Stimulated activated CD4-positive, alpha-beta T cell treated with anti-CD3 and anti-CD28 coated beads, Interleukin-1b, Interleukin-23, amount 100 ng/mL, for 1 hour (primary cell): ENCODE measurements at places on chromosomes 5 and 9.

- DNase-seq: no peak
Observed at GRCh38 chr5:29995154-29995553, 1198.3 kb upstream of the CDH6 start.

DNA sequence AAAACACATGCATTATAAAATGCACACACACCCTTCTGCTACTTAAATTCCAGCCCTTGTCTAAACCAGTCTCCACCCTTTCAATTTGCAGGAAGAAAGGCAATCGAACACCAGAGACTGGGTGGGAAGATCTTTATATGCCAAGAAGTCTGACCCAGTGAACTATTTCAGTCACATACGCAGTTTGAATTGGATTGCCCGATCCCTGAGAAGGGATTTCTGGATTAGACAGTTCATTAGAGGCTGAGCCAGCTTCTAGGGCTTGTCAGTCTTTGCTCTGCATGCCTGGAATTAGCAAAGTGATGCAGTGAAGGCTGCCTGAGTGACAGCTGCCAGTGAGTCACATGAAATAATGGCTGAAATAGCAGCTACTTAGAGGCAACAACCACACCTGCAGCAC, 159.9 kb downstream of the PPP2R2B start:
- DNase-seq: no peak

- no peak for DNase-seq
Observed at GRCh38 chr5:158796812-158797497, 302.8 kb downstream of the EBF1 start.

- DNase-seq: no peak
Observed at GRCh38 chr5:146151970-146152369, 30.5 kb downstream of the LARS1 start.

DNA sequence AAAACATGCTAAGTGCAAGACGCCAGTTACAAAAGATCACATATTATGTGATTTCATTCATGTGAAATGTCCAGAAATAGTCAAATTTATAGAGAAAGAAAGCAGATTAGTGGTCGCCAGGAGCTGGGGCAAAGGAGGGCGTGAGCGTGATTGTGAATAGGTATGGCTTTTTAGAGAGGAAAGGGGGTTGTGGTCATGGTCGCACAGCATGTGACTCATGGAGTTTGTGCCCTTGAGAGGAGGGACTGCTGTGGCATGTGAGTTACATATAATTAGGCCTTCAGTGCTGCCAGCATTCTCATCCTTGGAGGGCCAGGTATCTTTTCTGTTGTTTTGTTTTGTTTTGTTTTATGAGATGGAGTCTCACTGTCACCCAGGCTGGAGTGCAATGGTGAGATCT, 21.2 kb upstream of the MARCHF6 start:
- DNase-seq: no peak

DNA sequence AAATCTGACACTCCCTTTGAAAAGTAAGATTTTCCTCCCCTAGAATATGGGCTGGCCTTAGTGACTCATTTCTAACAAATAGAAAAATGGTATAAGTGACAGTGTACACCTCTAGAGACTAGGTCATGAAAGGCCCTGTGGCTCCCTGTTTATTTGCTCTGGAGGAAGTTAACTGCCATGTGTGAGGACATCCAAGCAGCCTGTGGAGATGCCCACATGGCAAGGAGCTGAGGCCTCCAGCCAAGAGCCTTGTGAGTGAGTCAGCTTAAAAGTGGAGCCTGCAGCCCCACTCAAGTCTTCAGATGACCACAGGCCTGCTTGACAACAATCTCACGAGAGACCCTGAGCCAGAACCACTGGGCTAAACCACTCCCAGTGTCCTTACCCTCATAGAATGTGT, 128.1 kb upstream of the LHFPL2 start:
- DNase-seq: no peak

- DNase-seq: no peak
Observed at GRCh38 chr9:121670431-121670830, 19.0 kb downstream of the DAB2IP start.

DNA sequence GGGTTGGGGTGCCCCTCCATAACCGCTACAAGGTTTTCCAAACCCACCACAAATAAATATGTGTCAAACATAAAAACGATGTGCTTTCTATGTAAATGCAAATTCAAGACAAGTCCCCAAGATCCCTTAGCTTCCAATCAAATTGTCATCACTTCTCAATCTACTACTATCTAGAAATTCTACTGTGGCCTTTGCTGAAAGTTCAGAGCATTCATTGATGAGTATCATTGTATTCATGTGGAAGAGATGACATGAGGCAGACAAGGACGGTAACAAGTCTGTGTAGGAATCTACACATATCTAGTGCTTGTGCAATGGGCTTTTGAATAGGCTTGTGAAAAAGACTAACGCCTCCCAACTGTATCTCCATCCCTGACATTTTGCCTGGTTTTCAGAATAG, 524.6 kb downstream of the PDE4D start:
- no peak for DNase-seq

GRCh38 chr9:129823542-129823934, 398 bp downstream of the TOR1A start:
- DNase-seq: no peak

DNA sequence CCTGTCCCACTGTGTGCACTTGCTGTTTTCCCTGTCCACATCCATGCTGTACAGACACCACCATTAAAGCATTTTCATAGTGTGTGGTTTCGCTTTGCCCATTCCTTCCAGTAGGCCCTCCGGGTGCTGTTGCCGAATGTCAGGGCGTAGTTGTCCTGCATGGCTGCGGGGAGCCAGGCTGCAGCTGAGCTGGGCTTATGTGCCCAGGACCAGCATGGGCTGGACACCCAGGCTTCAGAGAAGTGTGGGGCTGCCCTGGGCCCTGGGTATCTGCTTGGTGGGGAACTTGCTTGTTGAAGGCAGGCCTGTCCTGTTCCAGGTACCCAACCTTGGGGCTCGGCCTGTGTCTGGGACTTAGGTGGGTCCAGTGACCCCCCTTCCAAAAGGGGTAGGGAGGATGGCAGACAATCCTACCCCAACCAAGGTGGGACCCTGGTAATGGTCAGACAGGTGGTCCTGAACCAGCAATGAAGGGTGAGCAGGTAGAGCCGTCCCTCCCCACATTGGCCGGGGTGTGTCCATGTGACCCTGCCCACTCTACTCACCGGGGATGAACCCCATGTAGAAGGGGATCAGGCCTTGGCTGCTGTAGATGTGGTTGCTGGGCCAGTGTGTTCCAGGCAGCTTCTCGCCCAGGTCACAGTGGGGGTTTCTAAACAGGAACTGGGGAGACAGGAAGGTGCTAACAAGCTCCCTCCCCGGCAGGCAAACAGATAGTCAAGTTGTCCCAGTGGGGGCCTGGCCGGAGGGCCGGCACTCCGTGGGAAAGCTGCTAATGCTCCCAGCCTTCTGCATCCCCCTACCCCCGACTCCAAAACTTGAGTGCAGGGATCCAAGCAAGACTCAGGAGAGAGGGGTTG, 2.8 kb downstream of the TUBB4B start:
- DNase-seq: no peak

DNA sequence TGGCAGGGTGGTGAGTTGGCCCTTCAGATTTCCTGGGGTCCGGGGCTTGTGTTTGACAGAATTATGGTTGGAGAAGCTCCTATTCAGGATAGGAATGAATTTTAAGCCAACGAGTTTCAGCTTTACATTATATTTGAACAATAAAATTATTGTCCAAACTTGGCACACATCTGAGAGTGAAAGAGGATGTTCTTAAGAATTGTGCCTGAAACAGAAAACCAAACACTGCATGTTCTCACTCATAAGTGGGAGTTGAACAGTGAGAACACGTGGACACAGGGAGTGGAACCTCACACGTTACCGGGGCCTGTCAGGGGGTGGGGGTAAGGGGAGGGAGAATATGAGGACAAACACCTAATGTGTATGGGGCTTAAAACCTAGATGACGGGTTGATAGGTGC, 111.8 kb upstream of the ACTBL2 start:
- no peak for DNase-seq

DNA sequence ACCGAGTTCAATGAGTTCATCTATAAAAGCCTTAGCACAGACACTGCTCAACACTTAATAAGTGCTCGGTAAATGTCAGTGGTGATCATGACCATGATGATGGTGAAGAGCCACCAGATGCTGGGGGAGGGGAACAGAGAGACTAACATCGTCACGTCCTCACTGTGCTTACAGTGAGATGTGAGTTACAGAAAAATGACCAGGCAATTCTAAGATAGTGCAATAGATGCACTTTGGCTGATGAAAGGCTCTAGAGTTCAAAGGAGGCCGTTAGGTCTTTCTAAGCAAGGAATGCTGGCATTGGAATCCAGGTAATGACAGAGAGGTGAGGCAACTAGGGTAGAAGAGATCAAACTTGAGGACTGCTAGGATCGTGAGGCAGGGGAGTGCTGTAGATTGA, 36.7 kb downstream of the ARL15 start:
- no peak for DNase-seq

- no peak for DNase-seq
Observed at GRCh38 chr5:158911693-158912363, 187.9 kb downstream of the EBF1 start.

GRCh38 chr5:116387738-116388137, 186.9 kb downstream of the SEMA6A start:
- DNase-seq: no peak

GRCh38 chr5:127425037-127425436, 92.4 kb upstream of the PRRC1 start:
- no peak for DNase-seq

DNA sequence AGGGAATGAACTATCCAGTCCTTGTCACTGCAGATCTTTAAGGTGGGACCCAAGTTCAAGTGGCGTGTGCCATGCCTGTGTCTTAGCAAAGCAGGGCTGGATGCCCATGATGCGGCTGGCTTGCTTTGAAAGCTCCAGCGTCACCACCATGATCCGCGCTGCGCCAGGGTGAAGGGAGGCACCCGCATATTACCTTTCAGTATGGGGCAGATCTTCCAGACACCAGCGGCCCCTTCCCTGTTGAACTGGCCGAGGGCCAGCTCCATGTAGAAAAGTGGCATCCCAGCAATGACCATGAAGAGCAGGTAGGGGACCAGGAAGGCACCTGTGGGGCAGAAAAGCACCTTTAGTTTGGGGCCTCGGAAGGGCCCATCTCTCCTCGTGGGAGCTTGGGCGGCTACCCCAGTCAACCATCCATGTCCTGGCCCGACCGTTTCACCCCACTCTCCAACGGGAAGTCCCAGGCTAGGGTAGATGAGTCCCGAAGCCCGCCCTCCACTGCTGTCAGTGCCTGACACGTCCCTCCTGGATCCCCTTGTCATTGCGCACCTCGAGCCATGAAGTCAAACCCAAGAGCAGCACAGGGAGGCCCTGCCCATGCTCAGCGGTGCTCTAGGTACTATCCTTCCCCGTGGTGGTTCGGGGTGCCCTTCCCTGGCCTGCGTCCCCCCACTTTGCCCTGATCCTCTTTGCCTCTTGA, 3.9 kb downstream of the SLC6A3 start:
- no peak for DNase-seq

GRCh38 chr9:87427851-87428506, 69.7 kb upstream of the DAPK1 start:
- DNase-seq: no peak

DNA sequence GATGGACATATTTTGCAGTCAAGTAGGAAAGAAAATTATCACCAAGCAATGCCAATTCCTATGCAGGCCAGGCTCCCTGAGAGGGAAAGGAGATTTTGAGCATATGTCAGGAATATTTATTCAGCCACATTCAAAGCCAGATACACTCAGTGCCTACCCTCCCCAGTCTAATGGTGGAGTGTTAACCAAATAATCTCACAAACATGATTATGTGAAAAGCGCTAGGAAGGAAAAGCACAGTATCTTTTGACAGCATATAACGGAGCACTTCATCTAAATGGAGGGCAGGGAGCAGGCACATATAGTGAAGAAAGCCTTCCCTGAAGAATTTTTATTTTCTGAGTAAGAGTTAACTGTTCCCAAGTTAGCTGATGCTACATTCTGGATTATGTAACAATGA, 80.3 kb upstream of the SLC30A5 start:
- no peak for DNase-seq

- no peak for DNase-seq
Observed at GRCh38 chr5:32096891-32097595, 77.1 kb downstream of the GOLPH3 start.

DNA sequence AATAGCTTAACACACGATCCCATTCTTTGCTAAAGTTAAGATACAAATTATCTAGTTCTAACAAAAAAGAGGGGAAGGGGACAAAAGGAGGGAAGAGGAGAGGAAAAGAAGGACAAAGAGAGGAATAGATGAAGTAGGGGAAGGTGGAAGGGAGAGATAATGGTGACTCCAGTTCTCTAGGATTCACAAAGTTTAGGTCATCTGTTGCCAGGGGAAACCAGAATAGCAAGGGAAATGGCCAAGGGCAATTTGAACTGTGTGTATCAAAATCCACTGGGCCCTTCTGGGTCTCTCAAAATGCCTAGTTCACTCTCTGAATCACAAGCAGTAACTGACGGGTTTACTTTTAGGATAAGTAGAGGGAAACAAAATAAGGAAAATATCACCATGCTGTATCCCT, 7.6 kb downstream of the SLC24A2 start:
- DNase-seq: no peak

- no peak for DNase-seq
Observed at GRCh38 chr9:136249877-136250559, 4.4 kb upstream of the QSOX2 start.

DNA sequence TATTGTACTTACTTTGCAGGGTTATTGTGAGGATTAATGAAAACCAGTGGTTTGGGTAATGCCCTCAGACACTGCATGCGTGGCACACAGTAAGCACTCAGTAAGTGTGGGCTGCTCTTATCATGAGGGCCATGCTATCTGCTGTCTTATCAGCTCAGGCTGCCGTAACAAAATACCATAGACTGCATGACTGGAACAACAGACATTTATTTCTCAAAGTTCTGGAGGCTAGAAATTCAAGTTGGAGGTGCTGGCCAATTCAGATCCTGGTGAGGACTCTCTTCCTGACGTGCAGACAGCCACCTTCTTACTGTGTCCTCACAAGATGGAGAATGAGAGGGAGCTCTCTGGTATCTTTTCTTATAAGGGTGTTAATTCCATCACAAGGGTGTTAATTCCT, 23.9 kb upstream of the SH3PXD2B start:
- no peak for DNase-seq

DNA sequence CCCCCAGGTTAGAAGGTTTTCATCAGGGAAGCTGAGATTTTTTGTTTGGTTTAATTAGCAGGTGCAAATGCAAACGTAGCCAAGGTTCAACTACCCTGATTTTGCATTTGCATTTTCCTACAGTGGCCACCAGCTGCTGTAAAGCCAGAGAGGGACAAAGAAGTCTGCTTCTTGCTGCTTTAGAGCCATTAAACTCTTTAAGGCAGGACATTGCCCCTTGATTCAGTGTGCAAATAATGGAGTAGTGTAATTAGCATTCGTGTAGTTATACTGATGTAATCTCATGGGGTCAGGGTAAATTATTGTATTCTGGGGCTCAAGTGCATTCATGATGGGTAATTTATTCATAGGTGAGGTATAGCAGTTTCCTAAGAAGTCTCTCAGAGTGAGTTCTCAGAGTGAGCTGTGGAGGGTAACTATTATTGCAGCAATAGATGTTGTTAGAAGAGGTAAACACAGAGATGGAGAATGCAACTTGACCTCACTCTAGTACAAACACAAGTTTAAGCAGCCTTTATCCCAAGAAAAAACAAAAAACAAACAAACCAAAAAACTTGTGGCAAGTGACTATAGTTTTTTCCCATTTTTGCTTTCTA, 526.5 kb downstream of the KIF4B start:
- no peak for DNase-seq
